ENCODE measurements at places on chromosomes 16 and 17. TPM values are rescaled to one million over a fixed set of nuclear protein-coding genes. Genes with fewer than 3 reads are reported as not detected.

RAB40B gene
- total RNA-seq = 2.2 TPM

SMTNL2 gene
- not detected for total RNA-seq

PRDM7 gene
- total RNA-seq = not detected

MRPL28 gene
- total RNA-seq = 80.0 TPM

EPX gene
- not detected for total RNA-seq

CCDC154 gene
- total RNA-seq = 2.7 TPM

SLC5A2 gene
- not detected for total RNA-seq

CPHXL2 gene
- total RNA-seq = not detected

C17orf113 gene
- not detected for total RNA-seq

DNA sequence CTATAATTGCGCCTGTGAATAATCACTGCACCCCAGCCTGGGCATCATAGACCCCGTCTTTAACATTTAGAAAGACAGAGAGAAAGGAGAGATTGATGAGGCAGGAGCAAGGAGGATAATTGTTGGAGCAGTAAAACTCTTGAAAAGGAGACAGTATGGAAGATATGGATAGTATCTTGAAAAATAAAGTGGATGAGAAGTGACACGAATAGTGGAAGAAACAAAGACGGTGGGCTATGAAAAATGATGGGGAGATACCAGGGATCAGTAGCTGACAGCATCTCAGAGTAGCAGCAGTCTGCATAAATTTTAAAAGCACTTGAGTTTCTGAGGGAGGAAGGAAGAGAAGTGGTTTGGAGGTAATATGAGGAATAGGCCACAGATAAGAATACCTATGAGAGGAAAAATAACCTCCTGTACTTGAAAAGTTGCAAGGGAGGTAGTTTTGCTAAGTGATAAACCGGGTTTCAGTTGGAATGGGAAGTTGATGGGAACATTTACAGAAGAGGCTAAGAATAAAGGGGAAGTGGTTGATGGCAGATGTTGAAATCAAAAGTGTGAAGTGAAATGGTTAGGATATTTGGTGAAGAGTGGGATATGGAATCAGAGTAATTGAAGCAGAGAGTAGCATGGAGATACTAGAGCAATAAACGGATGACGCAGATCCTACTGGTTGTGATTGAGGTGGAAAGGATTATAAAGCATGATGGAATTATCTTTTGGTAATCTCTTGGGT, 1.8 kb upstream of the PPM1D start:
- peaks cover 5% of the 10 kb centered on the region for H3K36me3 ChIP-seq
- DNase-seq = no peak
- no peak overlapping the region for H3K27ac ChIP-seq

DNA sequence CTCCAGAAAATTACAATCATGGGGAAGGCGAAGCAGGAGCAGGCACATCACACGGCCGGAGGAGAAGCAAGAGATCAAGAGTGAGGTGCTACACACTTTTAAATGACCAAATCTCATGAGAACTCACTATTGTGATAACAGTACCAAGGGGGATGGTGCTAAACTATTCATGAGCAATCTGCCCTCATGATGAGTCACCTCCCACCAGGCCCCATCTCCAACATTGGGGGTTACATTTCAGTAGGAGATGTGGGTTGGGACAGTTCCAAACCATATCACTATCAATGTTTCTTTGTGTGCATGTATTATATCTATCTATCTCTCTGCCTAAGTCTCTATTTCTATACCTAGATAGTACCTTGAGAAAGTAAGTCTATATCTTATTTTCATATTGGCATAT, 724.8 kb downstream of the CDH11 start:
- H3K4me1 ChIP-seq = no peaks in the 10 kb centered on the region
- H3K27ac ChIP-seq = no peak overlapping the region

- no peak overlapping the region for H3K4me3 ChIP-seq
- DNase-seq = peak; percentile 17
- no peak overlapping the region for H3K27ac ChIP-seq
These were observed 27.0 kb downstream of the RTN4RL1 start for GRCh38 chr17:1997927-1998742.

GRCh38 chr17:78108726-78109488, 19.6 kb downstream of the TMC6 start:
- H3K27ac ChIP-seq = peak overlapping the region; percentile 57
- no peak overlapping the region for H3K4me3 ChIP-seq
- H3K36me3 ChIP-seq = peaks cover 35% of the 10 kb centered on the region
- DNase-seq = no peak
- H3K4me1 ChIP-seq = peaks cover 21% of the 10 kb centered on the region

GRCh38 chr17:38942696-38943334, 17.4 kb downstream of the LASP1NB start:
- no peaks in the 10 kb centered on the region for H3K36me3 ChIP-seq
- H3K27ac ChIP-seq = no peak overlapping the region
- DNase-seq = no peak
- peaks cover 20% of the 10 kb centered on the region for H3K4me1 ChIP-seq
- peaks cover 3% of the 10 kb centered on the region for H3K27me3 ChIP-seq

DNA sequence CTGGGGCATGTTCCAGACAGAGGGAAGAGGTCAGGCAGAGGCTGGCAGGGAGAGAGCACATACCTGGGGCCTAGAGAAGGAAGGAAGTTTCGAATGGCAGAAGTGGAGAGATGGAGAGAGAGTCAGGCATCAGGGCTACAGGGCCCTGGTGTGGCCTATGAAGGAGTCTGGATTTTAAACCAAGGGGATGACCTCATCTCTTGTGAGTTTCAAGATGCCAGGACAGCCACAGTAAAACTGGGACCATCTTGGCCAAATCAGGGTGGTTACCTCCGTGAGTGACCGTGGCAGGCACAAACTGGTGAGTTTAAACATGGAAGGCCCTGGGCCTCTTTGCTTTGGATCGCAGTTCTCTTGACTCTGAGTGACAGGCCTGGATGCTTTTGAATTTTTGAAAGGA, 7.6 kb upstream of the ATP2C2 start:
- peak overlapping the region; percentile 67 for H3K27ac ChIP-seq
- no peak overlapping the region for H3K4me3 ChIP-seq
- DNase-seq = no peak
- no peaks in the 10 kb centered on the region for H3K36me3 ChIP-seq
- peaks cover 8% of the 10 kb centered on the region for H3K27me3 ChIP-seq

DNA sequence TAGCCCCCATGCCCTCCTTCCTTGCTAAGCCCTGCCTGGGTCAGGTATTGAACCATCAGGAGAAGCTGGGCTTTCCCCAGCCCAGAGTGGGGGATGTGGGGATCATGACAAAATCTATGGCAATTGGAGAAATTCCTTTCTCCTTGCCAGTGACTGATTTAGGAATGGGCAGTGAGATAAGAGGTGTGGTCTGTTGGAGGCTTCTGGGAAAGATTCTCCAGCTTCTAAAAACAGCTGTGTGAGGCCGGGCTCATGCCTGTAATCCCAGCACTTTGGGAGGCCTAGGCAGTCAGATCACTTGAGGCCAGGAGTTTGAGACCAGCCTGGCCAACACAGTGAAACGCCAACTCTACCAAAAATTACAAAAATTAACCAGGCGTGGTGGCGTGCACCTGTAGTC, 69.1 kb downstream of the SRCIN1 start:
- H3K4me3 ChIP-seq = no peak overlapping the region
- no peak overlapping the region for H3K27ac ChIP-seq
- no peak for DNase-seq
- peaks cover 3% of the 10 kb centered on the region for H3K27me3 ChIP-seq

- no peaks in the 10 kb centered on the region for H3K36me3 ChIP-seq
- H3K4me1 ChIP-seq = peaks cover 2% of the 10 kb centered on the region
- H3K27me3 ChIP-seq = peaks cover 2% of the 10 kb centered on the region
- no peak overlapping the region for H3K4me3 ChIP-seq
- no peak overlapping the region for H3K27ac ChIP-seq
- DNase-seq = no peak
These were observed 533 bp upstream of the MEFV start for GRCh38 chr16:3256866-3257465.

GRCh38 chr17:1511756-1512321, 4.6 kb downstream of the INPP5K start:
- H3K4me1 ChIP-seq = peaks cover 30% of the 10 kb centered on the region
- H3K27ac ChIP-seq = no peak overlapping the region
- no peak for DNase-seq
- no peak overlapping the region for H3K4me3 ChIP-seq
- H3K36me3 ChIP-seq = peaks cover 33% of the 10 kb centered on the region

GRCh38 chr17:34725008-34725407, 145.6 kb downstream of the TMEM132E start:
- no peak overlapping the region for H3K27ac ChIP-seq
- H3K4me3 ChIP-seq = no peak overlapping the region
- peaks cover under 1% of the 10 kb centered on the region for H3K27me3 ChIP-seq
- DNase-seq = no peak

DNA sequence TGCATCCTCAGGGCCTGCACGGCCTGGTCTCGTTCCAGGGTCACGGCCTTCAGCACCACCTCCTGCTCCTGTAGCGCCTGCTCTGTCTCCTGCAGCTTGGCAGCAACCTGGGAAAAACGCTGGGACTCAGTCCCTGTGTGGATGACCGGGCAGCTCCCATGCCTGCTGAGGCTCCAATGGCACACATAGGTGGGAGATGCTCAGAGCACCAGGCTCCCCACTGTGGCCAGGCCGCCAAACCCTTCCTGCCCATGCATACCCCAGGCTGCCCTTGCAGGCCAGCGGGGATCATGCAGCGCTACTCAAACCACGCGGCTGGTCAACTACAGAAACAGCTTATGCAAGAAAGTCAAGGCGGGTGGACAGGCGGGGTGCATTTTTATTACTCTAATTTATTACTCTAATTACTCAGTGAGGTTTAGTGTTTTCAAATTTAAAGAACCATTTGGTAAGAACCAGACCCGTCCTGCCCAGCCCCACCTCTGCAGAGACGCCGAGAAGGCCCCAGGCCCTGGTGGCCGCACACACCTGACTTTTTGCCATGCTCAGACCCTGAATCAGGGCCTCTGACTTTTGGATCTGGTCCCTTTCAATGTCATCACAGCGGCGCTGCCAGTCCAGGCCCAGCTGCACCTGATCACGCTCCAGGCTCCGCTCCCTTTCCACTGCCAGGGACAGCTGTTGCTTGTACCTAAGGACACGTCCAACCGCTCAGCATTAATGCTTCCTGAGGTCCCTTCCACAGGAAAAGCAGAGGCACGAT, 34.0 kb downstream of the CCDC57 start:
- no peak overlapping the region for H3K27ac ChIP-seq
- peaks cover 8% of the 10 kb centered on the region for H3K36me3 ChIP-seq
- H3K4me3 ChIP-seq = no peak overlapping the region

- DNase-seq = no peak
- no peaks in the 10 kb centered on the region for H3K36me3 ChIP-seq
- H3K4me1 ChIP-seq = no peaks in the 10 kb centered on the region
- no peak overlapping the region for H3K4me3 ChIP-seq
These were observed 219.7 kb downstream of the TMEM114 start for GRCh38 chr16:8370374-8371270.

DNA sequence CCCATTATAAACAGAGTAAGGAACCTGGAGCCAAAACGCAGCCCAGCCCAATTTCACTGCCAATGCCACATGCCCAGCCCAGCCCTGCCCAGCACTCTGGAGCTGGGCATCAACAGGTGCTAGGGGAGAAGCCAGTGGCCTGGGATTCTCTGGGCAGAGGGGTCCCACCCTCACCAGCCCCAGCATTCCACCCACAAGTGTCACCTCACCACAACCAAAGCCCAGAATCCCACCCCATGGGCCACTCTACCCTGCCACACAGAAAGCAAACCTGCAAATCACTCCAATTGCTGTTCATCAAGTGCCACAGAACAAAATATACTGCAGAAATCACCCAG, 102.5 kb upstream of the CDH5 start:
- no peak overlapping the region for H3K27ac ChIP-seq
- no peaks in the 10 kb centered on the region for H3K36me3 ChIP-seq
- peaks cover 2% of the 10 kb centered on the region for H3K4me1 ChIP-seq
- DNase-seq = no peak

DNA sequence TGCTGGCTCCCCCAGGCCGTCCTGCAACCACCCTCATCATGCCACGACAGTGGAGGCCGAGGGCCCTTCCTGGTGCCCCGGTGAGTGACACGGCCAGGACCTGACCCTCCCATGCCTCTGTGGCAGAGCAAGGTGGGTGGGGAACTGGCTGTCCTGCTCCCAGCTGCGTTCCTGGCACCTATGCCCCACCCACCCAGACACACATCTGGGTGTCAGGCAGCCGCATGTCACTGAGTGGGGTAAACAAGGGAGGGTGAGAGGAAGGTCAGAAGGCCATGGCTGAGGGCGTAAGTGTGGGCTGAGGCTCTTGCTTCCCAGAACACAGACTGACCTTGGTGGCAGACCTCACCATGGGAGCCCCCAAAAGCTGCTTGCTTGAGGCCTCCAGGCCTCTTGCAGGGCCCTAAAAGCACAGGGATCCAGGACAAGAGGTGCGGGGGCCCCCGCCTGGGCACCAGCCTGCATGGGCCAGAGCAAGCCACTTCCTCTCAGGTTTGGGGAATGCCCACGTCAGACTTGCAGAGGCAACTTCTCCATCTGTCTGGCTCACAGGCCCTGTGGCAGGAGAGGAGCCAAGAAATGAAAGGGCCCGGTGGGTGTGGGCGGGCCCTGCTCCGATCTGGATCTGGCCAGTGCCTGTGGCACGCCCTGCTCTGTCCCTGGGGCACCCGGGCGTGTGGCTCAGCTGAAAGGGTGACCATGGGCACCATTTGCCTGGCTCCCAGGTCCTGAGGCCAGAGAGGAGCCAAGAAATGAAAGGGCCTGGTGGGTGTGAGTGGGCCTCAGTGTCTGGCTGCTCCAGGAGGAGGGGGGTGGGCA, 3.9 kb upstream of the CCDC57 start:
- no peak overlapping the region for H3K4me3 ChIP-seq
- peaks cover 2% of the 10 kb centered on the region for H3K27me3 ChIP-seq
- H3K36me3 ChIP-seq = no peaks in the 10 kb centered on the region
- no peak for DNase-seq
- peaks cover 29% of the 10 kb centered on the region for H3K4me1 ChIP-seq
- H3K27ac ChIP-seq = peak overlapping the region; percentile 77
